Ureter (tissue), 1 donor: ENCODE measurements at places on chromosomes 2 and 18. TPM values are rescaled to one million over a fixed set of nuclear protein-coding genes. Genes with fewer than 3 reads are reported as not detected.

Gene ELAC1
- 9.6 TPM for total RNA-seq

Gene ZC3H8
- total RNA-seq = 23.9 TPM

Gene SKOR2
- total RNA-seq = not detected

Gene GALNT13
- 13.6 TPM for total RNA-seq

Gene B4GALT6
- total RNA-seq = 8.9 TPM

Gene SERPINB10
- not detected for total RNA-seq

Gene IL36RN
- not detected for total RNA-seq

Gene DYNAP
- not detected for total RNA-seq

Gene MAP3K19
- not detected for total RNA-seq

Gene TXNDC2
- 0.21 TPM for total RNA-seq

Gene CD8B2
- total RNA-seq = 0.65 TPM

Gene LGALSL
- 10.0 TPM for total RNA-seq

Gene EPAS1
- 300 TPM for total RNA-seq

Gene TTC21B
- 26.4 TPM for total RNA-seq

Gene CFAP65
- not detected for total RNA-seq

Gene ZBTB7C
- total RNA-seq = 72.1 TPM

DNA sequence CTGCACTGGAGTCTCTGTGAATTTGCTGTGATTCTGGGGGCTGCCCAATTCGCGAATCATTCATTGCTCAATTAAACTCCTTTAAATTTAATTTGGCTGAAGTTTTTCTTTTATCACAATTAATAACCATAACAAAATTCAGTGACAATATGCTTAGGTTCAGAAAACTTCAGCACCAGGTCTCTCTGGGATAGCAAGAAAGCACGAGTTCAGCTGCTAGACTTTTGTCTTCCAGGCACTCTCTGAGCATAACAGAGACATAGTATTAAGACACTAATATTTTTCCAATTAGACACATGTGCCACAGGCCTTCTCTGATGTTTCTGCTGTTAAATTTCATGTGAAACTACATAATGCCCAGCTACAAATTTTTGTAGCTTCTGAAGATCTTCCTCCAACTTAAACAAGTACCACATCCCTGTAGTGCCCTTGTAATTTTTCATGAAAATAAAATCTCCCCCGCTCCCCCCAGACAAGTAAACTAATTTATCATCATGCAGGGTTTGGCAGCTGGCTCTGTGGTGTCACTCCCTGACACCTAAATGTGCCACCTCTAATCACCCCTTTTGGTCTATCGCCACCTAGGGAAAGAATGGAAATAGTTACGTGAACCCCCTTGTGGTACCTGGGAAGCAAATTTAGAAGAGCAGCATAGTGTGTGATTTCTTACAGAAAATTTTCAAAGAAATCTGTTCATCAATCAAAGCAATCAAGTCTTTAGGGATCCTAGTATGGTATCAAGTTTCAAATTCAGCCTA, 94.1 kb downstream of the CSRNP3 start:
- no peak for DNase-seq

DNA sequence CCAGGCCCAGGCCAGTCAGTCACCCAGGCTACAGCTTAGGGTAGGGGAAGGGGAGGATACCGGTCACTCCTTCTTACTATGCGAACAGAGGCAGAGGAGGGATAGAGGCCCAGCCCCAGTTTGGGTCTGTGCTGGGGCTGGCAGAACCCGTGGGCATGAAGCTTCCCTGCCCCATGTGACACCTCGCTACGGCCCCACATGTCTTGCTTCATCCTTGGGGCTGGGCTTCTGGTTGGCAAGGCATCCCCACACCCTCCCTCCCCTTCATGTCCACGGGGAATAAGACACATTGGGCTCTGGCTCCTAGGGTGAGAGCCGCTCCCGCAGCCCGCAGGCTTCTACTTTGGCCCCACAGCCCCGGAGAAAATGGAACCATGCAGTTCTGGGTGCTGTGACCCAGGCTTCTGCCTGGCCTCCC, 32.4 kb downstream of the HS1BP3 start:
- DNase-seq = no peak

DNA sequence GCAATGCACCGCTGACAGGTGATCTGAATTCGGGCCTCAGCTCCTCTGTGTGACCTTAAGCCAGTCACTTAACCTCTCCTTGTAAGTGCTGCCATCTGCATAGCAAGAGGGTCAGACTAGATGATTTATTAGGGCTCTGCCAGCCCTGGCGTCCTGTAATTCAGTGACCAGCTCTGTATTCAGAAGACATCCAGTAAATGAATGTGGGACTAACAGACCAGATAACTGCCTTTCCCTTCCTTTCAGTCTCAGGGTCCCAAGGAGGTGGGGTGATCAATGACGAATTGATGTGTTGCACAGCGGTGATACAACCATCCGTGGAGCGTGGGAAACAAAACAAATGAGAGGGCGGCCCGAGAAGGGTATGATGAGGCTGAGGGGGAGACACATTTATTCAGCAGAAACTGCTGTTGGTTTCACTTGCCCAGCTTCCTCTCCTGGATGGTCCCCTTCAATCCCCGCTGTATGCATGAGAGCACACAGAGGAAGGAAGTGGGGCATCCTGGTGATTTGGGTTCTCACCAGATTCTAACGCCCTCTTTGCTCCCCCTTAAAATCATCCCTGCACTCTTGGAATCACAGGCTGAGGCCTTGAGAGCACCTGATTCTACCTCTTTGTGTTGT, 92.8 kb downstream of the VIT start:
- no peak for DNase-seq

DNA sequence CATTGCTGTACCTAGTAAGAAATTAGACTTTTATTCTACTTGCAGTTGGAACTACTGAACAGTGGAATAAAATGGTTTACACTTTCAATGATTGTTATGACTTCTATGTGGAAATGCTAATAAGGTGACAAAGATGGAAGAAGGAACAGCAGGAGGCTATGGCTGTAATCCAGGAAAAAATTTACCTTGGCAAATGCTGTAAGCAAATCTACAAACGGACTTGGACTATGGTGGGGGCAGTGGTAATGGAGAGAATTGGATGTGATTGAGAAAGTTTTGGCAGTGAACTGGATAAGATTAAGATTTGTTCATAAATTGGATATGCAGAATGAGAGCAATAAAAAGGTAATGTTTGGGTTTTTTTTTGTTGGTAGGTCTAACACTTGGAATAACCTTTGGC, 111.0 kb upstream of the ERBB4 start:
- DNase-seq = no peak

- DNase-seq = no peak
Measured at GRCh38 chr2:16033032-16033293, 92.6 kb downstream of the MYCN start.

GRCh38 chr2:112255875-112256274, 1.0 kb upstream of the ZC3H8 start:
- DNase-seq = no peak

DNA sequence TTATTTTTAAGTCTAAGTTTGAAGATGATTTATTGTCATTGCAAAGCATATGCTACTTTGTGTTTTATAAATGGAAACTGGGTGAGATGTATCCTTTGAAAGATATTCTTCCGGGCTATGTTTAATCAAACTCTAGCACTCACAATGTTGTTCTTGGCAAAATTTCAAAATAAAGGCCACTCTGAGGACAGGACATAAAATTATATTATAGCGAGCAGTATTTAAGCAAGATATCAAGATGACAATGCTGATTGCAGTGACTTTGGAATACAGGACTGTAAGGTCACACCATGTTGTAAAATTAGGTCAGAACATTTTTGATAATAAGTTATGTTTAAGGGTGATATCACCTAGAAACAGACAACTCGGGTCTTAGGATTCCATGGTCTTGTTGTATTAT, 14.2 kb downstream of the RPRM start:
- no peak for DNase-seq

DNA sequence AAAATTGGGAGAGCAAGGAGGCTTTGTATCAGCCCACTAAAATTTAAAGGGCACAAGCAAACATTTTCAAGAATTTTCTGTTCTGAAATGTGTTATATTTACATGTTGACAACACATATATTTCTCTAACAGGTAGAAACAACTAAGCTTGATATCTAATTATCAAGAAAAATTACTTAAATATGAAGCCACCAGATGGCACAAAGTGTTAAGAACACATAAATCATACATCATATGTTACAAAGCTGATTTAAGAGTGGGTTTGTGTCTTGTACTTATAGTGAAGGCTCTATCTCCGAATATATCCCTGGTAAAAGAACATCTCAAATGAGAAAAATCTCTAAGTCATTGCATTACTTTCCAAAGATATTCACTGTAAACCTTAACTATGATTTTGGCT, 19.6 kb upstream of the CREB1 start:
- no peak for DNase-seq

DNA sequence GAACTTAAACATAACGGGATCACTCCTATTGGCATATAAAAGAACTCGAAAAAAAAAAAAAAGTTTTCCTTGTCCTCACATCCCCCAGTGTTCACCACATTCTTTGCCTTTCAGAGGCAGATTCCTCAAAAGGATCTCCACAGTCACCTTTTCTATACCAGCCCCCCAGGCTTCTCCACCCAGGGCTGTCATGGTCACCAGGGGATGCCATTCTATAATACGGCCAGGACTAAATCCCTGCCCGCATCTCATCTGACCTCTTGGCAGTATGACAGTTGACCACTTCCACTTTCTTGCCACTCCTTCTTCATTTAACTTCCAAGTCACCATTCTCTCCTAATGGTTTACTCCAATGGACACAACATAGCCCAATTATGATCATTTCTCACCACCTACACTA, 29.3 kb downstream of the SOS1 start:
- DNase-seq = no peak

DNA sequence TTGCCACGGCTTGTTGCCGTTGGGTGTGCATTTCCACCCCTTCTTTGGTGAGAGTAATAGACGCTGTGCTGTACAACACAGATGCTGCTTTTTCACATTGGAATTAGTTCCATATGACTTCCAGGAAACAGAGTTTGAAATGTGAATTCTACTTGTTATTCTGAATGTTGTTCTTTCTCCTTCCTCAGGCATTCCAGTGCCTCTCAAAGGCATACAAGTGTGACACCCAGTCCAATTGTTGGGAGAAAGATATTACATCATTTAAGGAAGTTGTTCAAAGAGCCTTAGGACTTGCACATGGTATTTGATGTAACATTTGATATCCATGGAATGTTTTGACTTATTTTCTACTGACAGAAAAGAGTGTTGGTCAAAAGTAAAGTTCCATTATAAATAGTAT, 134.4 kb upstream of the LTBP1 start:
- DNase-seq = no peak

- no peak for DNase-seq
Measured at GRCh38 chr2:215883799-215884198, 129.6 kb downstream of the MREG start.

- DNase-seq = peak; percentile 39
Measured at GRCh38 chr2:20227894-20228505, 3.1 kb upstream of the SDC1 start.

DNA sequence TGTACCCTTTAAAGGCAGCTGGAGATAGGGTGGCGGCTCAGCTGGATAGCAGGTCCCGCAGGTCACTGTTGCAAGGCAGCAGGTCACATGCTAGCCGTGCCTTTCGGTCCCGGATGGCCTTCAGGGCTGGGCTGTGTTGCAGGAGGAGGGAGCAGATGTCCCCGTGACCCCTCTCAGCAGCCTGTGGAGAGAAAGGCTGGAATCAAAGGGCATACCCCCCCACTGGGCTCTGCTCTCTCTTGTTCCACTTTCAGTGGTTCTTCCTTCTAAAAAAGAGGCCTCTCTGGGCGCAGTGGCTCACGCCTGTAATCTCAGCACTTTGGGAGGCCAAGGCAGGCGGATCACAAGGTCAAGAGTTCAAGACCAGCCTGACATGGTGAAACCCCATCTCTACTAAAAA, 4.4 kb upstream of the ANKRD23 start:
- DNase-seq = no peak

DNA sequence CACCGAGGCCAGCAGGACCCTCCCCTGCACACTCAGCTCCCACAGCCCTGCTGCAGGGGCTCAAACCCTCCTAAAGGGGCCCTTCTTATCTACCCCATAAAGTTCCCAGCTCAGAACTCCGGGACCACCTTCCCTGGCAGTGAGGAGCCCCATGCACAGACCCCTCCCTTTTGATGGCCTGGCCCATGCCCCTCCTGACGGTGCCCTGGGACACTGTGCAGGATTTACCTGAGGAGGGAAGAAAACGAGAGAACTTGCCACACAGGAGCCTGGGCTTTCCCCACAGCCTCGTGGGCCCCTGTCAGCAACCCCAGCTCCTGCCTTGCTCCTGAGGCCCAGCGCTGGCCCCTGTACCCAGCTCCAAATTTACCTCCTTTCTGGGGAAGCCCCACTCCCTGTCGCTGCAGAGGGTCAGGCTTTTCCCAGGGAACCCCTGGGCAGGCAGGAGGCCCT, 206.3 kb upstream of the SALL3 start:
- DNase-seq = no peak

DNA sequence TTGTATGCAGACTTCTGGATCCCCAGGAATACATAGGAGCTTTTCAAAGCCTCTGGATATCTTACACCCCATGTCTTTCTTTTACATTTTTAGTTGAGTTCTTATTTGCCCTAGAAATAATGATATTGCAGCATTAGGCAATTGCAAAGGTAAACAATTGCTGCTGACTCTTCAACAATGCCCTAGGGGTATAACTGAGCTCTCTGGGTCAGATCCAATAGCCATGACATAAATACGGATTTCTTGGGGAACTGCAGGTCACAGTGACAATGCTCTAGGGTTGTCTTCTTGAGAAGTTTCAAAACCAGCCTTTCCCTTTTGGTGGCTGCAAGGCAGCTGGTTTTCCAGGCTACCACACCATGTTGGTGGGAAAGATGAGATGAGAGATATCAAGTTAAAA, 16.5 kb upstream of the OR6B3 start:
- no peak for DNase-seq

GRCh38 chr2:26982102-26982742, 11.8 kb downstream of the MAPRE3 start:
- peak; percentile 79 for DNase-seq

- no peak for DNase-seq
Measured at GRCh38 chr18:63004466-63005089, 289.2 kb downstream of the PHLPP1 start.

GRCh38 chr2:98532756-98533155, 75.6 kb downstream of the COA5 start:
- no peak for DNase-seq

- no peak for DNase-seq
Measured at GRCh38 chr18:74905247-74905646, 303.7 kb downstream of the PTGR3 start.

DNA sequence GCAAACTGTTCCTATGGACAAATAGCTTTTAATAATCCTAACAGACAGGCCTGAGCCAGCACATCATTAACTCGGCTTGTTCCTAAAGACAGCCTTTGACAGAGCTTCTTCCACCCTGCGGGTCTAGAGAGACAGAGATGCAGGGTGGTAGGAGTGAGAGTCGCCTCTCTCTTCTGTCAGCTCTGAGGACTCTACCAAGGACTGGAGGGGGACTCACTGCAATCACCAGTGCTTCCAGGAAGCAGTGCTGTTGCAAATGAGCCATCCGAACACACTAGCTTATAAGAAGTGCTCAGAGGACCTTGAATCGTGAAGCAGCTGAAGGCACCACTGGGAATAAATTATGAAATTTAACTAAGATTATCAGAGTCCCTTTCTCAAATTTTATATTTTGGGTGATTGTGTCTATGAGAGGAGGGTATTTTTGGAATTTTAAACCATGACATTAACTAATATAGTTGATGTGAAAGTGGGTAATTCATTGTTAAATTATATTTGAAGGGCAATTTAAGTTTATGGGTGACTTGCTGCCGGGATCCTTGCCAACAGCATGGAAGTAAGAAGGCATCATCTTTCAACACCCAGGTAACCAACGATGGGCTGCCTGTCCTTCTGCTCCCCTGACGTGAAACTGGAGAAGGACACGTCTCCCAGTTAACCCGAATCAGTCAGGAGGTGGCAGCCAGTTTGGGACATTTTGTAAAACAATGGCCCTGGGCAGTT, 43.6 kb upstream of the PXDN start:
- DNase-seq = no peak

- DNase-seq = no peak
Measured at GRCh38 chr2:75605770-75606529, 40.6 kb upstream of the MRPL19 start.
